GM20000 (cell line): ENCODE measurements at places on chromosomes 2 and 18.

- no peak for DNase-seq
These were observed 6.1 kb upstream of the GPC1 start for GRCh38 chr2:240429341-240429871.

- DNase-seq, result peak; percentile 71
These were observed at the start of gene SGPP2 for GRCh38 chr2:222424276-222424728. Gene SGPP2, plus strand, starts transcription at chr2:222424543. Its CDS starts 60 bp downstream, at chr2:222424603.

GRCh38 chr2:23566241-23567142, 181.5 kb downstream of the KLHL29 start:
- peak; percentile 63 for DNase-seq

DNA sequence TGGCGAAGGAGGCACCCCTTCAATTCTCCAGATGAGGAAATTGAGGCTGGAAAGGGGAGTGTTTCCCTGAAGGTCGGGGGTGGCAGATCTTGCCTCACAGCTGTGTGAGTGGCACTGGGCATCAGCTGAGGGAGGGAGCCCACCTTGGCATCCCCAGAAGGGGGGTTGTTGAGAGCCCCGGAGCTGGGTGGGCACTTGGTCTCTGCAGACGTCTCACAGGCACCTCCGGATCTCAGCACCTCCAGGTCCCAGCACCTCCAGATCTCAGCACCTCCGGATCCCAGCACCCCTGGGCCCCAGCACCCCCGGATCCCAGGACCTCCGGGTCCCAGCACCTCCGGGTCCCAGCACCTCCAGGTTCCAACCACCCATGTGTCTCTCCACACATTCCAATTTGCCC, 137.9 kb downstream of the NFATC1 start:
- no peak for DNase-seq

- DNase-seq, result peak; percentile 34
These were observed 218.3 kb upstream of the SMAD7 start for GRCh38 chr18:49169037-49169521.

- no peak for DNase-seq
These were observed 30.6 kb downstream of the YPEL5 start for GRCh38 chr2:30177440-30177839.

DNA sequence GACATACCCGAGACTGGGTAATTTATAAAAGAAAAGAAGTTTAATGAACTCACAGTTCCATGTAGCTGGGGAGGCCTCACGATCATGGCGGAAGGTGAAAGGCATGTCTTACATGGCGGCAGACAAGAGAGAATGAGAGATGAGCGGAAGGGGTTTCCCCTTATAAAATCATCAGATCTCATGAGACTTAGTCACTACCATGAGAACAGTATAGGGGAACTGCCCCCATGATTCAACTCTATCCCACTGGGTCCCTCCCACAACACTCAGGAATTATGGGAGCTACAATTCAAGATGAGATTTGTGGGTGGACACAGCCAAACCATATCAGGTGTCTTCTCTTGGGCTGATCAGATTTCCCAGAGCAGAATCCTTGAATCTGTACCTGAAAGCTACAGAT, 617.3 kb upstream of the ID2 start:
- no peak for DNase-seq

DNA sequence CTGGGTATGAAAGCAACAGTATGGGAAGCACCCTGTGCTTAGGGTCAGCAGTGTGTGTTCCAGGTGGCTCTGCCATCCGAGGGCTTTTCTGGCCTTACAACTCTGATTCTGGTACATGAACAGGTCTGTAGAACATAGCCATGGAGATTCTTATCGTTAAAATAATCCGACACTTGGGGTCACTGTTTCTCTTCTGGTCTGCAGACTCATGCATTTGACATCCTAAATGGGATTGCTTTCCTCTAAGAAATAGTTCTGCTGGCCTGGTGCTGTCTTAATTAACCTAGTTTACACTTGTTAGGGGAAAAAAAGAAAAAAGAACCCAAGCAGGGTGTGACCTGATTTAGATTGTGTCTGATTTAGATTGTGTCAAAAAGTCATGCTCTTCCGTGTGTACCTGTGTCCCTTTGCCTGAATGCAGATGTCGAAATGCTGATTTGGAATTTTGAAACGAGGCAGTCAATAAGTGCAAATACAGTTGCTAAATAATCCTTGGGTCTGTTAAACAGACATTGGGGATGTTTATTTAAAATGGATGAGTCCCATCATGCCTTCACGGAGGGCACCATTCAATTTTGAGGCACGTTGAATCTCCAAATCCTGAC, 59.6 kb downstream of the TRPM8 start:
- peak; percentile 49 for DNase-seq

- no peak for DNase-seq
These were observed at the start of gene IL36G for GRCh38 chr2:112977559-112978056. Gene IL36G, plus strand, starts transcription at chr2:112978006. Its CDS starts 633 bp downstream, at chr2:112978639.

- DNase-seq, result no peak
These were observed 36.6 kb downstream of the EXOC6B start for GRCh38 chr2:72789241-72789640.

- no peak for DNase-seq
These were observed 18.8 kb upstream of the MMADHC start for GRCh38 chr2:149606251-149606811.

GRCh38 chr2:33230195-33230594, 246.3 kb upstream of the RASGRP3 start:
- DNase-seq, result no peak

DNA sequence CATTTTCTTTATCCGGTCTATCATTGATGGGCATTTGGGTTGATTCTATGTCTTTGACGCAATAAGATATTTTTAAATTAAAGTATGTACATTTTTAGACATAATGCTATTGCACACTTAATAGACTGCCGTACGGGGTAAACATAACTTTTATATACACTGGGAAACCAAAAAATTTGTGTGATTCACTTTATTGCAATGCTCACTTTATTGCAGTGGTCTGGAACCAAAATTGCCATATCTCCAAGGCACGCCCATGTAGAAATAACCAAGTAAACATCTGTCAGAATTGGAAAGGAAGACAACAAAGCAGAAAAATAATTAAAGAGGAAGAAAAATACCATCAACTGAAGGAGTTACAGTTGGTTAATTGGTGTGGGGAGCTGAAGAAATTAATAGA, 205.8 kb upstream of the CTAGE1 start:
- no peak for DNase-seq

- peak; percentile 19 for DNase-seq
These were observed 80.8 kb upstream of the LCLAT1 start for GRCh38 chr2:30366199-30366691.

DNA sequence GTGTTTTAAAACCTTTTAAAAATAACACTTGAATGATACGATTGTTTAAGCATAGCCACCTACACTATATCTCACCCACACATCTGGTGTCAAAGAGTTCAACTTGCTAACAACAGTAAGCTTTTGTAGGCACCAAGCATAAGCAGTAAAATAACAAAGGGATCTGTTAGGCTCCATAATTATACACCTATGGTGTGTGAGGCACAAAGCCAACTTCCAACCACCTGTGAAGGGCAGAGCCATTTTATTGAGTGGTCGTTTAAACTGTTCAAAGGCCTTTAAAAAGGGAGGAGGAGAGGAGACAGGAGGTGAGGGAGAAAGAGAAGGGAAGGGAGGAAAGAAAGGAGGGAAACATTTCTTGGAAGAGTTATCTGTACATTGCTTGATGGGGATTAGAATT, 27.9 kb downstream of the NEMP2 start:
- no peak for DNase-seq

DNA sequence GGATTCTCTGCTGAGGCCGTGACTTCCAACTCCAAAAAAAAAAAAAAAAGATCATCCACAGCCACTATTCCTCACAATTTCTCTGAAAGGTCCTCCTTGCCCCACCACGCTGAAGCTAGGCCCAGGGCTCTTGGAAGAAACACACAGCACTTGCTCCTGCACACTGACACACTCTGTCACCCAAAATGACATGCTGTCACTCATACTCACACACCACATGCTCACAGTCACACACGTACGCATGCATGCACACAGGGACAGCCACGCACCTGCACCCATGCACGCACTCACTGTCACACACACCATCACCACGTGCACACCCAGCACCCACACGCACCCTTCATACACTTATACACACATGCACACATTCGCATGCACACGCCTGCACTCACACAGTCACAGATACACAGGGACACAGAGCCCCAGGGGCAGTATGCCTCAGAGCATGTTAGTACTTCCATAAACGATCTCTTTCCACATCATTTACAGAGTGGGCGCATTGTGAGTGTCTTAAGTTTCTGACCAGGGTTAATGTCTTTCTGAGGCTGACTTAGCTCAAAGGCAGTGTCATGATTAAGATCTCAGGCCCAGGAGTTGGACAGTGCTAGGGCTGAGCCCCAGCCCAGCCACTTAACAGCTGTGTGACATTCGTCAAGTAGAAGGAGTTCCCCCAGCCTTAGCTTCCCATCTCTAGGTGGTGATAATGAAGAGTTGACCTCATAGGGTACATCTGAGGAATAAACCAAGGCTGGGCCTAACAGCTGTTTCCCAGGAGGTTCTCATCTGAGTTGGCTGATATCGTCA, 93.4 kb downstream of the GLI2 start:
- no peak for DNase-seq

- DNase-seq, result no peak
These were observed 66.7 kb downstream of the CDC42EP3 start for GRCh38 chr2:37604716-37605115.

- peak; percentile 54 for DNase-seq
These were observed 69.3 kb downstream of the NEDD4L start for GRCh38 chr18:58113337-58113736.

GRCh38 chr18:74957588-74958224, 251.2 kb downstream of the PTGR3 start:
- no peak for DNase-seq

DNA sequence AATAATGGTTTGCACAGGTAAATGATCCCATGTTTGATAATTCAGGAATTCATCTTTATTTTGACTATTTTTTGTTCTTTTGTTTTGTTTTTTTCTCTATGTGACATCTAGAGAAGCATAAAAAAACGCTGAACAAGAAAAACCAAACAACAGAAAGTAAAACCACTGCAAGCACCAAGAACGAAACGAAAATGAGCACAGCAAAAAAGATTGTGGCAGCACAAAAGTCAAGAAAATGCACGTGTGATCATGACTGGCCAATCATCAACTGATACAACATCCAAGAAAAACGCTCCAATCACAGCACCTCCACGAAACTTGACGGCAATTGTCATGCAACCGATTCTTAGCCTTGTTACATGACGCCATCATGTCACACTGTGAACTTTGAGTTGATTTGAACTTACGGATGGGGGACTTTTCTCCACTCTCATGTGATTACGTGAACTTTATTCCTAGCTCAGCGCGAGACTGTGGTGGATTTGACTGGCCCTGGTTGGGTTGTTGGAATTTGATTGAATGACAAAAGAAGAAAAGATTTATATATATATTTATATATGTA, 318.7 kb downstream of the CELF4 start:
- DNase-seq, result no peak

DNA sequence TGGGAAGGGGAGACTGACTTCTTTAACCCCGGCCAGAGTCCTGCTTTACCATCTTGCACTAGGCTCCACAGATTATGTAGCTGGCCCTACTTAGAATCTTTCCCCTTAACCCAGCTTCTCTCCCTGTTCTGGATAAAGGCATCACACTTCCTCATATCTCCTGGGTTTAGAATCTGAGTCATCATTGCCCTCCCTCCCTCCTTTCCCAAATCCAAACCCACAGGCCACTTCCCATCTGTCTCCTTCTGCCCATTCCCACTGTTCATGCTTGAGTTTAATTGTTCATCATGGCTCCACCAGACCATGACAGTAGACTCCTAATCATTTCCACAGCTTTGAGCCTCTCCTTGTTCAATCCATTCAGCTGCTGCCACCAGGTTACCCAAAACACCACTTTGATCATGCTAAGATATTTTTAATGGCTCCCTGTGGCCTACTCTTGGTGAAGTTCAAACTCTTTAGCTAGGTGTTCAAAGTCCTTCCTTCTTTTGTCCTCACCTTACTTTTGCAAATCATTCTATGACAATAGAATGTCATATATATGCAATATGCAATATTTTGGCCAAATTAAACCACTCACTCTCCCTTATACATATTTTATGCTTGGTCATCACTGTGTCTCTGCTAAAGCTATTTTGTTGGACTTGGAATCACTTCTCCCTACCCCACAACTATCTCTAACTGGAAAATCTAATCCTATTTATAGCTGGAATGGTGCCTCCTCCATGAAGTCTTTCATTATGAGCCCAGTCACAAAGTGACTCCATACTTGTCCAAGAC, 5.5 kb downstream of the PDE11A start:
- DNase-seq, result no peak

GRCh38 chr2:183089192-183089851, 10.8 kb downstream of the DUSP19 start:
- DNase-seq, result peak; percentile 19

GRCh38 chr2:54183972-54184371, 68.6 kb downstream of the ACYP2 start:
- no peak for DNase-seq

DNA sequence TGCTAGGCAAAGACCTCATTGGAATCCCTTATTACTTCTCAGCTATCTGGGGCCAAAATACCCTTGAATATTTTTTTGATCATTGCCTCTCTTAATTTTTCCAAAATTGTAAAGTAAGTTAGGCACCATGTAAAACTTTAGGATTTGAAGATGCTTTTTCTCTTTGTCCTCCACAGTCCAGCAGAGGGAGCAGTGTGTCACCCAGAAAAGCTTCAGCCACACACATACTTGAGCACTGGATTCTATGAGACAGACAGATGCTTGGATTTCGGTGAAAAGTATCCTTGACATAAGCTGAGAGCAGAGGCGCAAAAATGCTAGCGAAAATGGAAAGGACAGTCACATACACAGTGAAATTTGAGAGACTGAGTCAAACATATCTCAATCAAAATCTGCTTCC, 74.7 kb upstream of the KCNJ3 start:
- peak; percentile 14 for DNase-seq

DNA sequence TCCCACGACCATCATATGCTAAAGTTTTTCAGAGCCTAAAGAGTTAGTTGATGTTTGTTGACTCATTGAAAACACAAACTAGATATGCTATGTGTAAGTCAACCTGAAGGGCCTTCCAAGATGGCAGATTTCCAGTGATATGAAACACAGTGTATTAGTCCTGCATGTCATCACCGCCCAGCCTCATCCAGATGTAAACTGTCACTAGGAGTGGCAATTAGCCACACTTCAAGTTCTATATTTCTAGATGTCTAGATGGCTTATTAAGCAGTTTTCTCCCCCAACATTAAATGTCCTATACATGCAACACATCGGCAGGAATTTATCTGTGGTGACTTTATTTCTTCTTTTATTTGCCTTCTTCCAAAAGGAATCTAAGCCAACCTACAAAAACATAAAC, 444.1 kb upstream of the SMIM21 start:
- no peak for DNase-seq
